HS-5 (cell line): ENCODE measurements at places on chromosomes 16 and 17.

DNA sequence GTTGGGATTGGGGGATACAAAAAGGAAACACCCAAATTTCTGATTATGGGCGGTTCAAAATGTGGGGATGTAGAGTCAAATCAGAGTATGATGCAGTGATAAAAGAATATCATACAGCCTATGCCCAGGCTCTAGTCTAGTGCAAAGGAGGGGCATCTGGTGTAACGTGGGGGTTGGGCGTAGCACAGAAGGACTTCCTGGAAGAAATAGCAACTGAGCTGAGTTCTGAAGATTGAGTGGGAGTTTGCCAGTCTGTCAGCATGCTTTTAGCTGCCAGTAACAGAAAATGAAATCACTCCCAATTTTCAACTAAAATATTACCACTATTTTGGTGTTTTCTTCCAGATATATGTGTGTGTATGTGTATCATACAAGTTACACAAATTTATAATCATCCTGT, 196.9 kb downstream of the SPECC1 start:
- DNase-seq = no peak

DNA sequence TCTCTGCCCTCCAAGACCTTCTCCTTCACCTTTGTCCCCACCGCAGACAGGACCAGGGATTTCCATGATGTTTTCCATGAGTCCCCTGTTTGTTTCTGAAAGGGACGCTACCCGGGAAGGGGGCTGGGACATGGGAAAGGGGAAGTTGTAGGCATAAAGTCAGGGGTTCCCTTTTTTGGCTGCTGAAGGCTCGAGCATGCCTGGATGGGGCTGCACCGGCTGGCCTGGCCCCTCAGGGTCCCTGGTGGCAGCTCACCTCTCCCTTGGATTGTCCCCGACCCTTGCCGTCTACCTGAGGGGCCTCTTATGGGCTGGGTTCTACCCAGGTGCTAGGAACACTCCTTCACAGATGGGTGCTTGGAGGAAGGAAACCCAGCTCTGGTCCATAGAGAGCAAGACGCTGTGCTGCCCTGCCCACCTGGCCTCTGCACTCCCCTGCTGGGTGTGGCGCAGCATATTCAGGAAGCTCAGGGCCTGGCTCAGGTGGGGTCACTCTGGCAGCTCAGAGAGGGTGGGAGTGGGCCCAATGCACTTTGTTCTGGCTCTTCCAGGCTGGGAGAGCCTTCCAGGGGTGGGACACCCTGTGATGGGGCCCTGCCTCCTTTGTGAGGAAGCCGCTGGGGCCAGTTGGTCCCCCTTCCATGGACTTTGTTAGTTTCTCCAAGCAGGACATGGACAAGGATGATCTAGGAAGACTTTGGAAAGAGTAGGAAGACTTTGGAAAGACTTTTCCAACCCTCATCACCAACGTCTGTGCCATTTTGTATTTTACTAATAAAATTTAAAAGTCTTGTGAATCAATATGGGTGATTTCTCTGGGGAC, 12.2 kb downstream of the CX3CL1 start:
- no peak for DNase-seq

DNA sequence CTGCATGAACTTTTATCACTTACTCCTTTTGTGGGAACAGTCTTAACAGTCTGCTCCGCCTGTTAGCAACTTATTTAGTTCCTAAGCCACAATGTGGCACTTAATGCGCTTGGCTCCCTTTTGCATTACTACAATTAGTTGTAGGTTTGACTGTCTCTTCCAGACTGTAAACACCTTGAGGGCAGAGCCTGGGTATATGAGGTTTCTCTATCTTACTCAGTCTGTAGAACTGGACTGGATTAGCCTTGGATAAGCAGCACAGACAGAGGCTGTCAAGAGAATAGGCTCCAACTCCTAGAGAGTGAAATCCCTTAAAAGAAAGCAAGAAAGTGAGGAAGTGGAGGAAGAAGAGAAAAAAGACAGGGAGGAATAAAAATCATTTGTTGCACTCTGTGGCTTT, 268.3 kb upstream of the MAF start:
- DNase-seq = no peak

DNA sequence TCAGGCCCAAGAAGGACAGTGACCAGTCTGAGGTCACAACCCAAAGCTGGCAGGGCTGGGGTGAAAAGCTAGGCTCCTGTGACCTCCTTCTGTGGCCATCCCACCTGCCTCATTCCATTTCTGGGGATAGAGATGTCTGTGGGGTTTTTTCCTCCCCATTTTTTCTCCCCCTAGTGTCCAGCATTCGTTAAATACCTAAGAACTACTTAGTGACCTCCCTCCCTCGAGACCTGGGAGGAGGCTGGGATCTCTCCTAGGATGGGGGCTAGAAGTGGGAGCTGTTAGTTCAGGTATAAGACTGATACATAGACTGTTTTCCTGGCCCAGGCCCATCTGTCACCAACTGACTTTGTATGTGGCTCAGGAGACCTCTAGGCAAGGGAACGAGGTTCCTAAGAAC, 20.5 kb upstream of the STAC2 start:
- no peak for DNase-seq

GRCh38 chr16:72959301-72959996, 88.5 kb downstream of the ZFHX3 start:
- no peak for DNase-seq
